ENCODE measurements at places on chromosomes 11 and 22.

DNA sequence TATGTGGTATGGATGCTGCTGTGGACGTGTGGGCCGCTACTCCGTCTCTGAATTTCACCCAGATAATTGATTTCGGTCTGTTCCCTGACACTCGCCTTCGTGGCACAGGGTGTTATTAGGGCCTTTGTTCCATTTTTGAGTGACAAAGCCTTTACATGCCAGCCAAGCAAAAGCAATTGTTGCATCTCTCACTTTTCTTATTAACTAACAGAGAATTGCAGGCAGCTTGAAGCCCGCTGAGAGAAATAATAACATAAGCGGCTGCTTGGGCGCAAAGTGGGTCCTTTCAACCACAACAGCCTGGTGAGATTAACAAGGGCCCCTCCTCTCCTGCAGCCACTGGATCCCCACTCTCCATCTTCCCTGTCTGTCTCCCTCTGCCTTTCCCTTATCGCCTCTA lies 449.4 kb downstream of the NTM start:
- no peak for DNase-seq

DNA sequence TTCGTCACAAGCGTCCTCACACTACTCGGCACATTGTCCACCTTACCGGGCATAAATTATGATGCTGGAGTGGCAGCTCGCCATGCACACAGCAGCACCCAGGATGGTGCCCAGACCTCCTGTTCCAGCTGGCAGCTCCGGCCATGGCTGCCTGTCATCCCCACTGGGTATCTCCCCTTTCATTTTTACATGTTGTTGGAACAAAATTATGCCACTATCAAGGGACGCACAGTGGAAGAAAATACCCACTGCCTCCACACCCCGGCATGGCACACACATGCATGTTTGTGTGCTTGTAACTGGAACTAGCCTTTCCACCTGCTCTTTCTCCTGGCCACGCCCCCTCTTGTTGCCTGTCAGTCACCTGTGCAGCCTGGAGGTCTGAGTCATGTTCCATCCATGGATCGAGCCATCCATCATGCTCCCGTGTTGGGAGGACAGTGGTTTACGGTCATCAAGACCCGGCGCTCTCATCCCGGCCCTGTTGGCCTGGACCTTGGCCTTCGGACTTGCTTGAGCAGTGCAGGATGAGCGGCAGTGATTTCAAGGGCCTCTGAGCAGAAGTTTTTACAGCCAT lies 1069.6 kb downstream of the BRD1 start:
- DNase-seq = no peak

GRCh38 chr22:31212783-31213629 lies 908 bp downstream of the LIMK2 start:
- DNase-seq = no peak

DNA sequence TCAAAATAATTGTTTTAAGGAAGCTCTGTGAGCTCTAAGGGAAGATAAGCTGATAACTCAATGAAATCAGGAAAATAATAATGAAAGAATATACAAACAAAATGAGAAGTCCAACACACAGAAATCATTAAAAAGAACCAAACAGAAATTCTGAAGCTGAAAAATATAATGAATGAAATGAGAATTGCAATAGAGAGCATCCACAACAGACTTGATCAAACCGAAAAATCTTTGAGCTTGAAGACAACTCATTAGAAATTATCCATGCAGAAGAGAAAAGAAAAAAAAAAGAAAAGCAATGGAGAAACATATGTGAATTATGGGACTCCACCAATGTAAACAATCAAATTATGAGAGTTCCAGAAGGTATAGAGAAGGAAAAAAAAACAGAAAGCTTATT lies 101.0 kb downstream of the BBOX1 start:
- DNase-seq = no peak

- no peak for DNase-seq
Observed at GRCh38 chr22:39746600-39747262, 146.8 kb downstream of the ENTHD1 start.

DNA sequence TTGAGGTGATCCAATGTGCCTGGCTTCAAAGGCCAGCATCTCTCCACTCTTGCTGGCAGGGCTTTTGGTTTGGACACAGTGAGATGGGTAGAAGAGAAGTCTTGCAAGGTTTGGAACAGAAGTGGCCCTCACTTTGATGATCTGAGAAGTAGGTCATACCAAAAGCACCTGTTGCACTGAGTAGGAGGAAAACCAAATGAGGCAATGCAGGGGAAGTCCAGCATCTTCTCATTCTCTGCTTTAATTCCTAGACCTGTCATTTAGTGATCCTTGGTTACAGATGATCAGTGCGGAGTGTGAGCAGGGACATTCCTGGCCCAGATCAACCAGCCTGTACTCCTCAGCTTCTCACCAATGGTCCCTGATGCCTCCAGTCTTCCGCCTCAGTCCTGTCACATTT lies 990.5 kb downstream of the OPCML start:
- no peak for DNase-seq

GRCh38 chr11:223026-223789 lies 12.9 kb downstream of the SIRT3 start:
- no peak for DNase-seq

- peak; percentile 26 for DNase-seq
Observed at GRCh38 chr11:69825037-69825834, 6.0 kb upstream of the FGF3 start.

- DNase-seq = no peak
Observed at GRCh38 chr11:31782257-31782656, 28.9 kb downstream of the PAX6 start.

DNA sequence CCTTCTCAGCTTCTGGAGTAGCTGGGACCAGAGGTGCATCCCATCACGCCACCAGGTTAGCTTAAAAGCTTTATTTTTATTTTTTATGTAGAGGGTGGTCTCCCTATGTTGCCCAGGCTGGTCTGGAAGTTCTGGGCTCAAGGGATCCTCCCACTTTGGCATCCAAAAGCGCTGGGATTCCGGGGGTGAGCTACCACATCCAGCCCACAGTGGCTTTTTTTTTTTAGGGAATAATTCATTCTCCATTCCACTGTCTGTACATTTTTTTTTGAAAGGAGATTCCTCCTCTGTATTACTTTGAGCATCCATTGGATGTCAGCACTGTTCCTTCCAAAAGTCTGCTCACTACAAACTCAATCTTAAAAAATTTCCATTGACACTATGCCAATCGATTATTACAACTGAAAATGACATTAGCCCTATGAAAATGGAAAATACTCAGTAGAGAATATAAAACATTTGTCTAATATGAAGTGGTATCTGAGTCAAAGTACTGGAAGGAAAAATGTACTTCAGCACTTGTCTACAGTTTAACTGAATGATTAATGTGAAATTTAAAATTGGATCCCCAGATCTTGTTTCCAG lies 1.3 kb upstream of the LPXN start:
- peak; percentile 23 for DNase-seq

DNA sequence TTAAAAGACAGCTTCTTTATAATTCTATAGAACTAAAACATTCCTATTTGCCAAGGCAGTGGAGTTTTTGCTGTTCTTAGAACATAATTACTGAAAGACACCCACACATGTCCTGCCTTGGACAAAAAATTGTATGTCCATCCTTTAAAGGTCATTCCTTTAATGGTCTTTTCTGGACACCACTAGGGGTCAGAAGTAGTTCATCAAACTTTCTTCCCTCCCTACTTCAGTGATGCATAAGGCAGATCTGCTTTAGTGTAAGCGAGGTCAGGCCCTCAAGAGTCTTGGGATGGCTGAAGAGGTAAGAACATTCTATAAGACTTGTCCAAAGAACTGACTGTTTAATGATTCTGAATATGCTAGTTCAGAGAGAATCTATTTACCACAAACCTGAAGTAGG lies 4.3 kb upstream of the OR51V1 start:
- DNase-seq = peak; percentile 80

DNA sequence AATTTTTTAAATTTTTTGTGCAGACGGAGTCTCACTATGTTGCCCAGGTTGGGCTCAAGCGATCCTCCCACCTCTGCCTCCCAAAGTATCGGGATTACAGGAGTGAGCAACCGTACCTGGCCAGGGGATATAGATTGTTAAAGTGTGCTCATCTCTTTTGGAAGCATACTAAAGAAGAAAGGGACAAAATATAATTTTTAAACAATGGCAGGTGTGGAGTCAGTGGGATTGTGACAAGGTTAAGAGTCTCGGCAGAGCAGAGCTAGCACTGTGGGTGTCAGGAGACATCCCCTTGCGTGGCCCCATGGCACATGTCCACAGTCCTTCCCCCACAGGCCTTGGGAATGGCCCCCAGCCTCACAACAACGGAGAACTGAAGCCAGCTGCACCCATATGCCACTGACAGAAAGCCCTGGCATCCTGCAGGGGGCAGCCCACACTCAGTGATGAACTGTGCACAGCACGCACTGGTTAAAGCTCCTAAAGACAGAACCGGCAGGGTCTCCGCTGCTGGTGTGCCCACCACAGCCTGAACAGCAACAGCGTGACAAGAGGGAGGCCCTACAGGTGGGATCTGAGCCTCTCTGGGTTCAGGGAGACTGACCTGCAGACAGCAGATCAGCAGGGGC lies 29.9 kb downstream of the SERPIND1 start:
- peak; percentile 39 for DNase-seq

GRCh38 chr11:30774496-30775232 lies 188.5 kb upstream of the MPPED2 start:
- DNase-seq = no peak

DNA sequence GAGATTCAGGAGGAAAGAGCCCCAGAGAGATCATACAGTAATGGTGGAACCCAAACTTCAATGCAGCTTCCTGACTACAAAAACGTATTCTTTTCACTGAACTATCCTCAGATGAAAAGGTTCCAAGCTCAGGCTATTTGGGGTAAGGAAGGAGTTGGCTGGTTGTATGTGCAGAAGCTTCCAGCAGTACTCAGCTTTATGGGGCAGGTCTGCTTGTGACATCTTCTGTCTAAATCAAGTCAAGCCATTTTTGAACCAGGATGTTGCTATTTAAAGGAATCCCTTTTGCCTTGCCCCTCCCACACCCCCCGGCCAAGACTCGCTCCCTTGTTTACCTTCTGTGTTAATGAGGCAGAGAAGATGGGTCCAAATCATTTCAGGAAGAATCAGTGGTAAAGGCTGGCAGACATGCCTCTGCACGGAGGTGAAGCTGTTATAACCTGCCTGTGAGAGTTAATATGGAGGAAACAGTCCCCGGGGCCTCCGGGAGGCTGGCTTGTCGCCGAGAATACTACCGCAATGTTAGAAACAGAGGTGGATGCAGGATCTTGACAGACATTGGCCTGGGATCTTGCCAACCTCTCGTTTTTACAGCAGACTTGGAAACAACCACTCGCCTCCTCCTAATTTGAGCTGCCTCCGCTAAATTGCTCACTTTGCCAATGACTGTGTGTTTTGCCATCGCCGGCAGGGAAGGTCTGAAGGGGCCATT lies 45.4 kb downstream of the TIMP3 start:
- DNase-seq = no peak

GRCh38 chr22:29275819-29276565 lies 7.9 kb downstream of the EWSR1 start:
- no peak for DNase-seq

GRCh38 chr22:27212102-27212501 lies 554.7 kb downstream of the MIAT start:
- no peak for DNase-seq

DNA sequence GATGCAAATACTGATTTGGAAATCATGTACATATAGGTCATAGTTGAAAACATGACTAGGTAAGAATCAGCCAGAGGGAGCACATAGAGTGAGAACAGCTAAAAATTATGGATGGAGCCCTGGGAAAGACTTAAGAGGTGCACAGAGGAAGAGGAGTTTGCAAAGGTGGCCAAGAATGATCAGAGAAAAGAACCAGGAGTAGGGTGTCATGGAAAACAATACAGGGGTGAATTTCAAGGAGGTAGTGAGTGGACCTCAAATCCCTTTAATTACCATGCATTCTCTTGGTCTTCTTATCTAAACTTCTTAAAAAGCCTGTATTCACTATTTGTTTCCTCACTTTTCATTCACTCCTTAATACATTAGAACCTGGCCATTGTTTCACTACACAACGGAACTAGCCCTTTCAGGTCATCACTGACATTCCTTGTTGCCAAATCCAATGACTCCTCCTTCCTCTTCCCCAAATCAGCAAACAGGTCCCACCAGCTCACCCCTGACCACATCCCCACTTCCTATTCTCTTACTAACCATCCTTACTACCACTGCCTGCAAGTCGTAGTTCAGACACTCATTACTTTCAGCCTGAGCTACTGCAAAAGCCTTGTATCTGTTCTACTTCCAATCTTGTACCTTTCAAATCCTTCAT lies 22.6 kb downstream of the BUD13 start:
- no peak for DNase-seq

GRCh38 chr22:42773167-42773566 lies 52.5 kb upstream of the A4GALT start:
- DNase-seq = no peak

- DNase-seq = no peak
Observed at GRCh38 chr22:21041937-21042336, 3.8 kb upstream of the LRRC74B start.

GRCh38 chr11:44752713-44753112 lies 26.0 kb downstream of the TSPAN18 start:
- no peak for DNase-seq

- DNase-seq = no peak
Observed at GRCh38 chr11:102396708-102397563, 49.9 kb downstream of the BIRC2 start.

GRCh38 chr11:2929950-2930703 lies 907 bp upstream of the PHLDA2 start:
- peak; percentile 65 for DNase-seq

DNA sequence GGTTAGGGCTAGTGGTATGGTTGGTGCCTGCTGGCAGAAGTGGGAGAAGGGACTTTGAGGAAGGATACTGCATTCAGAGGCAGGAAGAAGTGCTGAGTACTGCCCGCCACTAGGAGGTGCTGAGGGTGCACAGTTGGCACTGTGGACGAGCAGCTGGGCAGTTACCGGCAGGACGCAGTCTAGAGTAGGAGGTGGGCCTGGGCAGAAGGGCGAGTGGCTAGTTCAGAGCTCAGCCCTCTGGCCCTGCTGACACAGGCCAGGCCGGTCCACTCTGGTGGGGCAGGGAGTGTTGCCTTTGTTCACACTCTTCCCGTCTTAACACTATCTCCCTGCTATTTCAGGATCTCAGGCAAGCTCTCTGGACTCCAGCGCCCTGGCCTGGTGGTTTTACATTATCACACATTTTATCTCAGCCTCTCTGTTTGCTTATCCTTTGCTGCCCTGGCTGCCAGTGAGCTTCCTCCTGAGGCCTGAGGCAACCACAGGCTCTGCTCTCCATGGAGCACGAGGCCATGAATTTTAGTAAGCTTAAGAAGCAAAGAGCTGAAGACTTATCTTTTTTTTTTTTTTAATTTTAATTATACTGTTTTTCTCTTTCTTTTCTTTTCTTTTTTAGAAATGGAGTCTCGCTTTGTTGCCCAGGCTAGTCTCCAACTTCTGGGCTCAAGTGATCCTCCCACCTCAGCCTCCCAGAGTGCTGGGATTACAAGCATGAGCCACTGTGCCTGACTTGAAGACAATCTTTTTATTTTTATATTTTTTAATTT lies 26.9 kb downstream of the SNAP29 start:
- DNase-seq = peak; percentile 83
